ENCODE measurements at places on chromosomes 11 and 22.

DNA sequence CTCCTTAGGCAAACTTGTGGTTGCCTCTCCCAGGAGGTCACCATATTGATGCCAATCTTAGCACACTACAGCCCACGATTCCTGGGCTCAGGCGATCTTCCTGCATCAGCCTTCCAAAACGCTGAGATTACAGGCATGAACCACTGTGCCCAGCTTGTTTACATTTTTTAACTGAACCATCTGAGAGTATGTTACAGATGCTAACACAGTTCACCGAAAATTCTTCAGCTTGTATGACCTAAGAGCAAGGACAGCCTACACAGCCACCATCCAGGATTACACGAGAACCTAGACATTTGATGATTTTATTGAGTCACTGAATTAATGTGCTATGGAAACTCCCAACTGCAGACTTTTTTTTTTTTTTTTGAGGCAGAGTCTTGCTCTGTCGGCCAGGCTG lies 5.8 kb upstream of the LGALS1 start:
- no peak for DNase-seq

DNA sequence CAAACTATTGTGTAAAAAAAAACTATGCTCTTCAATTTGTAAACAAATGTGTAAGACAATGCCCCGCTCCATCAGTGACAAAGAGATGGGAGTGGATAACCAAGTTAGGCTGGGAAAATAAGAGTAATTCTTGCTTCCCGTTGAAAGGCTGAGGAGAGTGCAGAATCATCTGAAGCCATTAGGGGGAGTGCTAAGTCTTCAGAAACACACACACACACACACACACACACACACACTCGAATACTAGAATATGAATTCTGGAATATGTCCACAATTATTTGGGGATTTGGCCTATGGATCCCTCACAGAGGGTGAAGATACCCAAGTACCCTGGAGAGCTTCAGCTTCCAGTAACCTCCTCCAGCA lies 27.8 kb upstream of the ROBO3 start:
- DNase-seq = no peak

DNA sequence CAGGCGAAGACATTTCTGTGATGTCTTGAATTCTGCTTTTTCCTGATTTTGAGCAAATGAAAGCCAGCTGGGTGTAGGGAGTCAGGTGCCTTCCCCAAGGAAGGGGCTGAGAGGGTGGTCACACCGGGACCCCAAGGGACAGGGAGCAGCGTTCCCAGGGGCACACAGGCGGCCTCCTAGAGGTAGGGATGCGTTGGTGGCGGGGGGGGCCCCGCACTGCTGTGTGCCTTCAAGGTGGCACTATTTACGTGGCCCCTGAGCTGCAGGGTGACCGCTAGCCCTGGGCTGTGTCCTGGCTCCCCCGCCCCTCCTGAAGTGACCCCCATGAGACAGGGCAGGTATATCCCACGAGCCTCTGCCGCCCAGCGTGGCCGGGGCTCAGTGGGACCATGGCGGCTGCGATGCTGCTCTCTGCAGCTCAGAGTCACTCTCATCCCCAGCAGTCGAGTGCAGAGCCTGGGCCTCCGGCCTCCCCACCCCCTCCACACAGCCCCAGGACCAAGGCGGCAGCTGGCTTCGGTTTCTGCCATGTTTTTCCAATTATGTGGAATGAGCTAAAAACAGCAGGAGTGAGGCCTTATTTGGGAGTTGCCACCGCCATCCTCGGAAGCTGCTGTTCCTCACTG lies 60.9 kb downstream of the LRP5 start:
- DNase-seq = no peak

DNA sequence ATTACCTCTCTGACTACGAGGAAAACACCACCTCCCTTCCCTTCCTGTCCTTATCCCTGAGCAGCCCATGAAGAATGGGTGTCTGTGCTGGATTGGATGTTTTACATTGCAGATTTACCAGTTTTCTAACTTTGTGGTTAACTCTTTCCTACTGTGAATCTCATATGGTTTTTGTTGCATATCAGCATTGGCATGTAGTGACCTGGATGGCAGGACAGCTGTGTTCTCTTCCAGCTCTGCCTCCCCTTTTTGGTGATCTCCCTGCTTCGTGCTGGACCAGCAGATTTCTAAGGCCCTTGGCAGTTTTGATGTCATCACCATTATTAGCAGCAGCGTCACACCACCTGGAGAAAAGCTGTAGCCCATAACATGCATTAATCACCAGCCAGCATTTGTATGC lies 26.7 kb downstream of the OR6Q1 start:
- no peak for DNase-seq

DNA sequence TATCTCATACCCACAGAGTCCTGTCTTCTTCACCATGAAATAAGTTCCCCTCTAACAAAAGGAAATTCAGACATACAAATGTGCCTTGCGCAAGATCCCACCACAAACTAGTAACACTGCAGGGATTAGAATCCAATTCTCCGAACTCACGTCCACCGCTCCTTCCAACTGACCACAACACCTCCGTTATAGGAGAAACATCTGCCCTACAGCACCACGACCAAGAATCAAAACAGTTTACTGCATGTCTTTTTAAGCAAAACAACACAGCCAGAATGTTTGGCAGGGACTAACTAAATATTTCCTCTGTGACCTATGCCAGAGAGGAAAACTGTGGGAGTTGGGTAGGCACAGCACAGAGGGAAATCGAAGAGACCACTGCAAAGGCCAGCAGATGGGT lies 72.7 kb upstream of the AKIP1 start:
- DNase-seq = no peak

DNA sequence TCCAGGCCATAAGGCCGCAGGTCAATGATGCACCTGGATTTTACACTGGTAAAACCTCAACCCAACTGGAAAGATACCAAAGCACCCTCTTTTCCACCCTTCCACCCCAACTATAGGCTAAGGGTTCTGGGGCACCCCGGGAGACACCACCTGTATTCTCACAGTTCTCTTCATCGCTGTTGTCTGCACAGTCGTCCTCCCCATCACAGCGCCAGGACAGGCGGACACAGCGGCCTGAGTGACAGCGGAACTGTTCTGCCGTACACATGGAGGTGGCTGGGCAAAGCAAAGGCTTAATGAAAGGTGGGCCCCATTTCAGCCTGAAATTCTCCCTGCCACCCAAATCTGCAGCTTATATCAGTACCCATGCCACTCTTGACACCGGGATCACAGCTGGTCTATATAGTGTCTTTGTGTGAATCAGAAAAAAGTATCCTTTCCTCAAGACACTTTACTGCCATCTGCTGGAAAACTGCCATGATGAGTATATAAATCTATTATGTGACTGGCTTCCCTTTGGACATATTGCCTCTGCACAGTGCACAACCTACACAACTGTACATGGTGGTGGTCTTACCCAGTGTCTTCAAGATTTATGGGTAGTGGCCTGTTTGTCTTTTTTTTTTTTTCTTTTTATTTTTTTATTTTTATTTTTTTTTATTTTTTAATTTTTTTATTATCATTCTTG lies 21.5 kb downstream of the LRP4 start:
- DNase-seq = no peak

Measured in WTC11 (cell line).